T-helper 22 cell (primary cell): ENCODE measurements at places on chromosomes 6 and 20.

DNA sequence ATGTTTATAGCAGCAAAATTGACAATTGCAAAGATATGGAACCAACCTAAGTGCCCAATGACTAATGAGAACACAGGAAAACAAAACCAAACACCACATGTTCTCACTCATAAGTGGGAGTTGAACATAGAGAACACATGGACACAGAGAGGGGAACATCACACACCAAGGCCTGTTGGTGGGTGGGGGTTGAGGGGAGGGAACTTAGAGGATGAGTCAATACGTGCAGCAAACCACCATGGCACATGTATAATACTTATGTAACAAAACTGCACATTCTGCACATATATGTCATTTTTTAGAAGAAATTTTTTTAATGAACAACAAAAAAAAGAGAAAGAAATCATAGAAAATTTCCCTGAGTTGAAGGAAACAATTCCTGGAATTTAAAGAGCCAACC is 3.9 kb downstream of the EPM2A start:
- DNase-seq: no peak

GRCh38 chr6:144896871-144897270 is 611.7 kb downstream of the UTRN start:
- DNase-seq: no peak

- no peak for DNase-seq
Measured at GRCh38 chr20:40991181-40991889, 37.3 kb upstream of the TOP1 start.

DNA sequence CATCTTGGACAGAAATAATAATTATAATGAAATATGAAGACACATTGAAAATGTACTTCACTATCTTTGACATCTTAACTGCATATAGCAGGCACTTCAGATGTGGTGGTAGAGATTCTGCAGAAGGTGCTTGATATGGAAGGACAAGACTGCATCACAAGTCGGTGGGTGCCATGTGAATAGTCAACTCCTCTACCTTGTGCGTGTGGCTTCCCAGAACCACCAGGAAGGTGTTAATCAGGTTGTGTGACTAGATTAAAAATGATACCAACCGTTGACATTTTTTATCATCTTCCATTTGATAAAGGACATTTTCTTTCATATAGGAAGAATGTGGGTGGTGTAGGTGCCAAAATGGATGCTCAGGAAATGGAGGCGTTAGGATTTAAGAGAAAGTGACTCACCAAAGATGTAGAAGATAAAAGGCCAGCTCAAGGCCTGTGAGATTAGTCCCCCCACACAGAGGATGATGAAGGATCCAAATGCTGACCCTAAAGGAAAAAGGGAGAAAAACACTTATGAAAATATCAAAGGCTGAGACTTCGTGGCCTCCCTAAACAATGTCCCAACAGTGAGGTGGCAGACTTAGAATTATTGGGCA is 12.3 kb downstream of the SLC17A2 start:
- DNase-seq: no peak

GRCh38 chr20:2234598-2235191 is 61.1 kb upstream of the TGM3 start:
- DNase-seq: no peak

DNA sequence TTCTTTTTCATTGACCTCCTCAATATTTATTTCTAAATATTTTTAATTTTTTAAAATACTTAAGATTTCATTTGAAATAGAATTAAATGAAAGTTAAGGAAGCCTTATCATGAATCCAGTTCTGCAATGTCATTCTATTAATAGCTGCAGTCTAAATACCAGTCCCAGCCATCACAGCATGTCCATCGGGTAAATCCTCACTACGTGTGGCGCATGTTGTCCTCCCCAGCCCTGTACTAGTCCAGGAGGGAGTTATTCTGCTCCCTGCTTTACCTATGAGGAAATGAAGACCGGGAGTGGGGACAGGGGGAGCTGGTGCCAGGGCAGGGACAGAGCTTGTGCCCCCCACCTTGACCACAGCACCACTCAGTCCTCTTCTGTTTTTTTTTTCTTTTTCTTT is 125.1 kb upstream of the QKI start:
- DNase-seq: no peak

GRCh38 chr6:157096522-157096921 is 226.8 kb downstream of the TMEM242 start:
- no peak for DNase-seq

- DNase-seq: no peak
Measured at GRCh38 chr20:57178582-57179111, 87.8 kb downstream of the BMP7 start.

GRCh38 chr6:133026705-133027104 is 212.3 kb downstream of the RPS12 start:
- DNase-seq: no peak

- no peak for DNase-seq
Measured at GRCh38 chr6:134134654-134135053, 82.2 kb upstream of the SLC2A12 start.

- DNase-seq: no peak
Measured at GRCh38 chr6:125193208-125193607, 39.6 kb downstream of the TPD52L1 start.

GRCh38 chr6:136550045-136550329 is 235 bp downstream of the MAP7 start:
- DNase-seq: no peak

DNA sequence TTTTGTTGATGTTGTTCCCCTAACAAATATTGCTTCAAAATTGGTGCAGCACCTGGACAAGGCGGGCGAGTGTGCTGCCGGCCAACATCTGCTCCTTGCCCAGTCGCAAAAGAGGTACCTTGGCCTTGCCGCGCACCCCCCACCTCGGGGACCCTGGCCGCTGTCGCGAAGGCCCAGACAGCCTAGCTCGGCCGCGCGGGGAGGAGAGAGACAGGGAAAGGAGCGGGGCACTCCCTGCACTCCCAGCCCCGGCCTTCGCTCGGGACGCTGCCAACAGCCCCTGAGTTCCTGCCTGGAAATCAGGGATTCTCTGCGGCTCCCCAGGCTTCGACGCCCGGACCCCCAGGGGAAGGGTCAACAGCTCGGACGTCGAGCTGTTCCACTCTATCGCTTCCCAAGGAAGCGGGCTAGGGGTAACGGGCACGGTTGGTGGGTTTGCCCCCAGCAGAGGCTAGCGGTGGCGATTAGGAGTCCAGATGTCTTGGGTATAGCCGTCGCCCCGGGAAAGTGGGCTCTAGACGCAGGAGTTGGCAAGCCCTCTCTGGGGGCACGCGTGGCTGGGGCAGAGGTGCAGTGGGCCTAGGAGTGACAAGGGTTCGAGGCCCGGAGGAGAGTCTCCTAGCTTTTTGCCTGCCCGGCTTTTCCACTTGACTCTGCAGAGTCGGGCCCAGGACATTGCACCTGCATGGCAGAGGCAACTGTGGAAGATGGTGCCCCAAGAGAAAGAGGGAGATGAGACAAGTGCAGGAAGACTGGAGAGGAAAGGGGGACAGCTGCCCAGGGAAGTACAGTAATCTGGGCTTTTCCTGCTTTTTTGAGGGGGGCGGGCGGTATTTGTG is 8.2 kb downstream of the POU3F2 start:
- DNase-seq: no peak

- no peak for DNase-seq
Measured at GRCh38 chr20:33110147-33110825, 30.8 kb downstream of the BPIFB4 start.

DNA sequence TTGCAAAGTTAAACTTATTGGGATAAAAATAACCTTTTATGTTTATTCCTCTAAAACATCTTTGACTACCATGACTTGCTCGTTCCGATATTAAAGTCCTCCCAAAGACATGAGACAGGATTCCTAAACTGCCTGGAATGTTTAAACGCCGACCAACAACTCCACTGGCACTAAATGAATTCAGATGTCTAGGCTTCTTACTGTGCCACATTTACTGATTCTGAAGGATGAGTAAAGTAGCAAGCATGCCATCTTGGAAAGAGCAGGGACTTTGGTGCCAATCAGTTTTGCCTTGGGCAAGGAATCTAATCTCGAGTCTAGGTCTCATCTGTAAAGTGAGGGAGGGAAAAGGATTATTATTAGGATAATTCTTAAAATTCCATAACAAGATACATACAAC is 25.3 kb downstream of the MBOAT1 start:
- DNase-seq: no peak

- DNase-seq: no peak
Measured at GRCh38 chr6:41967312-41968287, 26.0 kb upstream of the CCND3 start.

- no peak for DNase-seq
Measured at GRCh38 chr20:45840700-45841198, 7.2 kb downstream of the SNX21 start.

GRCh38 chr6:137970368-137970767 is 103.3 kb downstream of the TNFAIP3 start:
- no peak for DNase-seq

DNA sequence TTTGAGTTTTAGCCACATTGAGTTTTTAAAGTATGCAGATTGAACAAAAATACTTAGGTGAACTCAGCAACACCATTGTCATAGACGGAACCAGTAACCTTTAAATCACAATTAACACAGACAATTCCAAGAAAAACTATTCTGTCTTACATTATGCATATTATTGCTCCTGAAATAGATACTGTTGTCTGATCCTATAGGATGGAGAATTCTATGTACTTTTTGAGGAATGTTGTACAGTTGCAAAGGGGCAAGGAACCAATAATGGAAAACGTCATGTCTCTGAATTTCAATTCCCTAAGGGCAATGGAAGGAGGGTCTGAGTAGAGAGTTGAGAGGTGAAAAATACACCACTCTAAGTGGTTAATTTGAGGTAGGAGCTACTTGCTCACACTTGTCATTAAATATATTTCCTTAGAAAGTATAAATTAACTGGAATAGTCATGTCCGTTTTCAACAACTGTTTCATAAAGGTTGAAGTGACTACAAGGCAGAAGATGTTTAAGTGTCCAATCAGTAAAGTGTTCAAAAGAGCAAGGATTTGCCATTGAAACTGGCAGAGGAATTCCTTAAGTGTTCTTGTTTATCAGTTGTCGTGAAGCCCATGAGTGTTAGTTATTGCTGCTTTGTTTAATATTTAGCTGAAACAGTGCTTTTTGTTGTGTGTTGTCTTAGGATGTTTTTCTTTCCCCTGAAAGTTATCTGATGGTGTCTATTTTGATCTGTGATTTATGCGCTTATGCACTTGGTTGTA is 1.3 kb downstream of the NKAIN2 start:
- DNase-seq: no peak

DNA sequence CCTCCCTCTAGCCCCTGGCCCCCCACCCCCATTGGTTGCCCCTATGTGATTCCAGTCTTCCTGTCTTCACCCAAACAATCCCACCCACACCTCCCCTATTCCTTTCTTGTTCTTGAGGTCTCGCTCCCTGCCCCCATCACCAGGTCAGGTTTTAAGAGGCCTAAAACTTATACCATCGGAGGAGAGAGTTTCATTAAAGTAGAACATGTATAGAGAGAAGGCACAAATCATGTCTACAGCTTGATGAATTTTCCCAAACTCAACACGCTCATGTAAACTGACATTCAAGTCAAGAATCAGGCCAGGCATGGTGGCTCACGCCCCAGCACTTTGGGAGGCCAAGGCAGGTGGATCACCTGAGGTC is 44.5 kb downstream of the TGM2 start:
- no peak for DNase-seq

DNA sequence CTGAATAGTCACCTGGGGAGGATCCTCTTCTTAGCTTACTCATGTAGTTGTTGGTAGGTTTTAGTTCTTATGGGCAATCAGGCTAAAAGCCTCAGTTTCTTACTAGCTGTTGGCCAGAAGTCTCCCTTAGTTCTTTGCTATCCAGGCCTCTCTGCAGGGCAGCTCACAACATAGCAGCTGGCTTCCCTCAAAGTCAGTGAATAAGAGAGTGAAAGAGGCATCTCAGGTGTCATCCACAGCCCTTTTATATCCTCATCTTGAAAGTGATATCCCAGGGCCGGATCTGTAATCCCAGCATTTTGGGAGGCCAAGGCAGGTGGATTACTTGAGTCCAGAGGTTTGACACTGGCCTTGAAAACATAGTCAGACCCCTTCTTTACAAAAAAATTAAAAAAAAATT is 42.1 kb upstream of the FOXA2 start:
- DNase-seq: no peak

- DNase-seq: no peak
Measured at GRCh38 chr6:133644892-133645619, 243.9 kb upstream of the TCF21 start.

- no peak for DNase-seq
Measured at GRCh38 chr20:63005365-63005861, 1.4 kb downstream of the BHLHE23 start.

DNA sequence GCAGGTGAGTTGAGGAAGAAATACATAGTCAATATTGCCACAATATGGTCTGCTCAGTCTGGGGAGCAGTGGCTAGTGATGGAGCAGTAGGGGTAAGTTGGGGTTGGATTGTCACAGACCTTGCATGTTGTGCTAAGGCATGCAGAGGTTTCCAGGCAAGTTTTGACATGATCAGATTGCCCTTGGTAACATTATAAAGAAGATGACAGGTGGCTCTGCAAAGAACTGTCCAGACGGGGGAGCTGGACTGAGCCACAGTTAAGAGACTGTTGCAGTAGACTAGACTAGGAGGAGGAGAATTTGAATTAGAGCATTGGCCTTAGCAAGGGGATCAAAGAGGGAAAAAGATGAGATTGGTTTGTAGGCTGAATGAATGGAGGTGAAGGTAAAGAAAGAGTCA is 23.4 kb downstream of the ATRN start:
- DNase-seq: no peak

GRCh38 chr6:4358414-4359107 is 223.2 kb upstream of the ECI2 start:
- DNase-seq: no peak

DNA sequence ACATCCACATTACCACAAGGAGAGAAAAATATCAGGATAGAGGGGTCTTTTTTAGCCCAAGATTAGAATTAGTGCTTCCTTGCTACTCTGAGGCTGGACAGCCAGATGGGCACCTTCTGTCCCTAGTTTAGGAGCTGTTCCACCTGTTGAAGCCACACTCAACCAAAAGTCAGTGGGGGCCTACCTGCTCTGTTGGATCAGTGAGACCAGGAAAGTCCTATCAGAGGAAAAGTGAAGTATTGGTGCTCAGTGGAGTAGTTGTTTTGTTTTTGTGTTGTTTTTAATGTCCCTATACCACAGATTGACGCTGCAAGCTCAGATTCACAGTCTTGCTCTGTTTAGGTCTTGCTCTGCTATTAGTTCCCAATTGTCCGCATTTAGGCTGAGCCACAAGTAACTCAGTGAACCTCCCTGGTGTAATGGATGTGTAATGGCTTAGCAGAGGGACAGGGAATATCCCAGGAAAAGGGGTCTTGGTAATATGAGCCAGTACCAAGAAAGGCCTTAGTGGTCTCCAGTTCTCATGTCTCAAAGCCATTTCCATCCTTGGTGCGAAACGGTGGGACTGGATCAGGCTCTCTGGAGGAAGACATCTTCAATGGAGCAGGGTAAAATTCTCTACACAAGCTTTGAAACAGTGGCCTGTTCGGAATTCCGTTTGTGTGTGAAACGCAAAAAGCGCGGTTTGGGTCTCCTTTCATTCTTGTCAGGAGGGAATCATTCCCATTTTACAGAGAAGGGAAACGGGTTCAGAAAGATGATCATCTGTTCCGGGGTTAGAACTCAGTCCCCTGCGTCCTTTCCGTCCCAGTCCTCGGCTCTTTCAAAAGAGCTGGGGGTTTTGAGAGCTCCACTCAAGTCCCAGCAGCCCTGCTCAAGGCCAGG is 631 bp upstream of the PABPC1L start:
- no peak for DNase-seq
